ENCODE measurements at places on chromosomes 16 and 17.

DNA sequence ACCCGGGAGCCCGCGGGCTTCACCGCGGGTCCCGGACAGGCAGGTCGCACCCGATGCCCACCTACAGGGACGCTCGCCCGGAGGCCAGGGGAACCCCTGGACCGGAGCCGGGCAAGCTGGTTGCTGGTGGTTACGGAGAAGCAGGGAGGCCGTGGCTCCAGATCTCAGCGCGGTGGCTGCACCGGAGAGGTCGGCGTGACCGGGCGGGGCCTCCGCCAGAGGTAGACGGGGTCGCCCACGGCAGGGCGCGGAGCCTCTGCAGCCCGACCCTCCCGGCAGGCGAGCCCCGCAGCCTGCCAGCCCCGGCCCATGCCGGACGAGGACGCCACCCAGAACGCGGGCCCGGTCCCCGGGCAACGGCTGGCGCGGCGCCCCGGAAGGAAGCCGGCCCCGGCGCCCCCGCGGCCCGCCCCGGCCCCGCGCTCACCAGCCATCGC, 341 bp downstream of the PCYT2 start:
- DNase-seq, result no peak

GRCh38 chr17:75542728-75543336, 17.3 kb downstream of the LLGL2 start:
- no peak for DNase-seq

DNA sequence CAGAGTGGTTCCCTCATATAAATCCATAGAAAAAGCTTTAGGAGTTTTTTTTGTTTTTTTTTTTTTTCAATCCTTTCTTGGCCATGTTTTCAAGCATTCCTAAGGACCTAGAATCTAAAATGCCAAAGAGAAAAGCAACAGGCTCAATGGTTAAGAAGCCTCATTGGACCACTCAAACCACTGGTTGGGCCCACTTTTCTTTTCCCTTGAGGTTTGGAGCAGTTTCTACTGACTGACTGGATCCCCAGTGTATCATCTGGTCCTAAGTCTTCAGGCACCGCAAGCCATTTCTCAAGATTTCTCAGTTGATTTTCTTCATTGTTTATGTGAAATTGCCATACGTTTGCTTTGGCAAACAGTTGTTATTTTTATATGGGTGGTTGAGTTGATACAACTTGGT, 14.4 kb downstream of the METTL9 start:
- no peak for DNase-seq

DNA sequence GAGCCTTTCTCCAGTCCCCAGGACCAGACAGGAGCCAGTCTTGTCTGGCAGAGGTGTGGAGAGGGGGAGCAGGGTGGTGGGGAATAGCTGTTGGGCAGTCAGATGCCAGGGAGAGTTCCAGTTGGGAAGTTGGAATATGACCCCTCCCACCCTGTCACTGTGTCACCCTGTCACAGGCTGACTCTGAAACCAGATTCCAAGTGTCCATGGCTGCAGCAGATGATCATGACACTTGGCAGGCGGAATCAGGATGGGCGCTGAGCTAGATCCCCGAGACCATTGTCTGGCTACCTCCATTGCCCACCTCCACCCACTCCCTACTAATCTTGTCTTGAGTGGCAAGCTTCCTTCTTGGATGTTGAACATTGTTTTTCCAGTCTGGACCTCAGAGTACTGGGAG, 9.2 kb upstream of the NFATC3 start:
- no peak for DNase-seq

DNA sequence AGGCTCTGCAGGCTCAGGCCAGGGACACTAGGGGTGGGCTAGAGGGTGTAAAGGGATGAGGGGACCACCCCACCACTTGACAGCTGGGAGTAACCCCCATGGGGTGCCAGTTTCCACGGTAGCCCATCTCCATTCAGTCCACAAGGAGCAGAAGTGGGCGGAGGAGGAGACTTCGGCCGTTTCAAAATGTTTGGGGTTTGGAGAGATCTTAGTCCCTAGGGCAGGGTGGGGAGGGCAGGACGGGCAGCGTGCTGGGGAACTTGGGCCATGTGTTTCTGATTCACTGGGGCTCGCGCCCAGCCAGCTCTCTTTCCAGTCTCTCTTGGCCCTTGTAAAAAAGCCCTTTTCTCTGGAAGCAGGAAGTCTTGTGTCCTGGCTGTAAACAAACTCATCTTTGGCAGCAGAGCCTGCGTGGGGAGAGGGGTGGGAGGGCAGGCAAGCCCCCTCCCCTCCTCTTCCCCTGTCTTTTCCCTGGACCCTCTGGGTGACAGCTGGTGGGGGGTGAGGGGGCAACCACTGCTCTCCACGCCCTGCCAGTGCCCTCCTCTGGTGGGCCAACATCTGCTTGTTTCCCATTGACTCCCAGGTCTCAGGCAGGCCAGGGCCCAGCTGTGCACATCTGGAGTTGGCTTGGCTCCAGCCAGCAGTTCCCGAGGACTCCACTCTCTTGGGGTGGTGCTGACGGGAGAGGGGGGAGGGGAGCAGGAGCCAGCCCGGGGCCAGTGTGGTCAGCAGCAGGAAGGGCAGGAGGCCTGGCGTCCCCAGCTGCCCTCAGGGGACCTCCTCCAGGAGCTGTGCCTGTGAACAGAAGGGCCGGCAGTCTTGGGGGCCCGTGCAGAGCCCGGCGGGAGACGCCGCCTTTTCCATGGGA, 8.1 kb downstream of the CYGB start:
- DNase-seq, result no peak

GRCh38 chr17:15123593-15124263, 141.4 kb downstream of the PMP22 start:
- DNase-seq, result no peak

- no peak for DNase-seq
These were observed 7.1 kb downstream of the ASB16 start for GRCh38 chr17:44177640-44178039.

- no peak for DNase-seq
These were observed 65.9 kb downstream of the VPS35L start for GRCh38 chr16:19621445-19621844.

GRCh38 chr16:54052271-54052670, 234.3 kb downstream of the IRX3 start:
- no peak for DNase-seq

DNA sequence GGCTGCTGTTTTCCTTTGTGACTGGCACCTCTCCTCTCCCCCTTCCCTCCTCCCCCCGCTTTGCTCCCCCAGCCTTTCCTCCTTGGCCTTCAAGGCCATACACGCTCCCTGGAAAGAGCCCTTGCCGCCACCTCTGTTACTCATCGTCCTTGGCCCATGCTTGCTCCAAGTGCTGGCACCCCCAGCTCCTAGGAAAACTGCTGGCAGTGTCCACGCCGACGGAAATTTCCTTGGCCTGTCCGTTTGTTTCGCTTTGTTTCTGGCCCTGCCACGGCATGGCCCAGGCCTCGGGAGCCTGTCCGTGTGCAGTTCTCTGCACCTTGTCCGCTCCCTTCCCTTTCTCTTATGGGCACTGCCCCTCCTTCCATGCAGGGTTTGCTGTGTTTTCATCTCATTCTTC, 18.0 kb downstream of the CA5A start:
- no peak for DNase-seq

DNA sequence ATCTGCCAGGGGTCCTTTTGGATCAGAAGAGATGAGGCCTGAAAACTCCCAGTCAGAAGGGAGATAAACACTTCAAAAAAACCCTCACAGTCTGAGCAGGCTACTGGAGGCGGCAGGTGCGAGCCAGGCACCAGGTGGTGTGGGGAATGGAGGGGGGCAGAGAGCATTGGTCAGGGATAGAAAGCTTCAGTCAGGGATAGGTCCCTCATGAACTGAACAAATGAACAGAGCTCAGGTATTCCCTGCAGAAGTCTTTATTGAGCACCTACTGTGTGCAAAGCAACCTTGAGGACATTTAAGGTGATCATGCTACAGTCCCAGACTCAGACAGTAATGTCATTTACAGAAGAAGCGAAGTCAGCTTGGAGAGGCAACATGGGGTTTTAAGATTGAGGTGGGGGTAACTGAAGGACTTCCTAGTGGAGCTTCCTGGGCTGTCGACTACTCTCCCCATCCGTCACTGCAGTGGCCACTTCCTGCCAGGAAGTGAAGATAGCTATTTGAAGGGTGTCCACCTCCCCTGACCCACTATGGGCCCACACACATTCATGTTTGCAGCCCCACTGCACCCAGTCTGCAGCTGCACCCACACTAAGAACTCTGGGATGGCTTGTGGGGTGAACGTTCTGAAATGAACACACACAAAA, 3.2 kb downstream of the KIFC3 start:
- no peak for DNase-seq

DNA sequence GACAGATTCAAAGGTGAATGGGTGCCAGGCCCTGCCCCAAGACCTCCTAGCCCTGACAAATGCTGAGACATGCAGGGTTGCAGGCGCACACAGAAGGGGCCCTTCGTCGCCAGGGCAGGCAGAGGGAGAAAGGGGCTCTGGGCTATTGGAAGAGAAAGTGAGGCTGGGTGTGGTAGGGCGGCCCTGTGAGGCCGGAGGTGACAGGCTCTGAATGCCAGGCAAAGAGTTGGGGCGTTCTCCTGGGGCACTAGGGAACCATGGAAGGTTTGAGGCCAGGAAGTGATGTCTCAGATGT, 26.4 kb upstream of the NXPH3 start:
- no peak for DNase-seq

- DNase-seq, result no peak
These were observed 13.5 kb downstream of the KPNA2 start for GRCh38 chr17:68048996-68049395.

DNA sequence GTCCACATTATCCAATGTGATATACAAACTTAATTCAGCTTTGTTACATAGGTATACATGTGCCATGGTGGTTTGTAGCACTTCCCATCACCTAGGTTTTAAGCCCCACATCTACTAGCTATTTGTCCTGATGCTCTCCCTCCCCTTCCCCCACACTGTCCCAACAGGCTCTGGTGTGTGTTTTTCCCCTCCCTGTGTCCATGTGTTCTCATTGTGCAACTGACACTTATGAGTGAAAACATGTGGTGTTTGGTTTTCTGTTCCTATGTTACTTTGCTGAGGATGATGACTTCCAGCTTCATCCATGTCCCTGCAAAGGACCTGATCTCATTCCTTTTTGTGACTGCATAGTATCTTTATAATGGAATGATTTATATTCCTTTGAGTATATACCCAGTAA, 196.7 kb downstream of the CDH11 start:
- no peak for DNase-seq

DNA sequence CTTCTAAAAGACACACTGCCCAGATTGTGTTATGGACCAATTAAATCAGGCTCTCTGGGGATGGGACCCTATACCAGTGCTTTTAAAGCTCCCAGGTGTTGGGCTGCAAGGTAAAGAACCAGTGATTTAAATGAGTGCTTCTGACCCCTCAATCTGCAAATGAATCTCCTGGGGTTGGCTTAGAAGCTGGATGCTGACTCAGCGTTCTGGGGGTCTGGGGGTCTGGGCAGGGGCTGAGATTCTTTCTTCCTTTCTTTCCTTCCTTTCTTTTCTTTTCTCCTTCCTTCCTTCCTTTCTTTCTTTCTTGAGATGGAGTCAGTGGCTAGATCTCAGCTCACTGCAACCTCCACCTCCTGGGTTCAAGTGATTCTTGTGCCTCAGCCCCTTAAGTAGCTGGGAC, 2.0 kb upstream of the TVP23A start:
- no peak for DNase-seq

GRCh38 chr17:12053552-12053951, 32.9 kb downstream of the MAP2K4 start:
- DNase-seq, result no peak

DNA sequence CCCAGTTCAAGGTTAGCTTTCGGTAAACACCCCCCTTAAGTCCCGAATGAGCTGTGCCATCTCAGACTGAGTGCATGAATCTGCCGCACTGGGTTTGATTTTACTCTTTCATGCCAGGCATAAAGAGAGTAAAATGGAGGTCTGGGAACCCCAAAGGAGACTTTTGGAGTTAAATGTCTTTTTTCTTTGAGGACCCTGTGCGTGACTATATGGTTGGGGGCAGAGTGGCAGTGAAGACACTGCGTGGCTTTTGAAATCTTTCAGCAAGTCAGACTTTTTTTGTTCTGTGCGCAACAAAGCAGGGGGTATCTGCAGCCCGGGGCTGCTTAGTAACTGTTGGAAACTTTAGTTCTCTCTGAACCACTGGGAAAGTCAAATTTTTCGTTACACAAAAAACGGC, 392.9 kb upstream of the SALL1 start:
- DNase-seq, result no peak

DNA sequence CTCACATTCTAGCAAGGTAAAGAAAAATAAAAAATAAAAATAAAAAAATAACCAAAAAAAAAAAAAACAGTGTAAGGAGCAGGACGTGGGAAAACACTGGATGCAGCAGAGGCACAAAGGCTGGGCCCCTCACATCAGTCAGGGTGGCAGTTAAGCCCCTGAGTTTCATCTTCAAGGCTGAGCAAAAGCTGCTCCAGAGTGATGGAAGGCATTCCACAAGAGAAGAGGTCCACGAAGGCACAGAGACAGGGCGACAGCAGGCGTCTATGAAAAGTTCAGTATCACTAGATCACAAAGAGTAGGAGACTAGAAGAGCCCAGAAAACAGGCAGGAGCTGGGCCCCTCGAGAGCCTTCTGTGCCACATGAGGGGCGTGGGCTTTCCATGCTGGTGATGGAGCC, 12.0 kb downstream of the TMEM186 start:
- no peak for DNase-seq

- DNase-seq, result no peak
These were observed 12.8 kb upstream of the PRR14 start for GRCh38 chr16:30637944-30638343.

GRCh38 chr17:21296097-21297025, 11.8 kb downstream of the MAP2K3 start:
- no peak for DNase-seq

DNA sequence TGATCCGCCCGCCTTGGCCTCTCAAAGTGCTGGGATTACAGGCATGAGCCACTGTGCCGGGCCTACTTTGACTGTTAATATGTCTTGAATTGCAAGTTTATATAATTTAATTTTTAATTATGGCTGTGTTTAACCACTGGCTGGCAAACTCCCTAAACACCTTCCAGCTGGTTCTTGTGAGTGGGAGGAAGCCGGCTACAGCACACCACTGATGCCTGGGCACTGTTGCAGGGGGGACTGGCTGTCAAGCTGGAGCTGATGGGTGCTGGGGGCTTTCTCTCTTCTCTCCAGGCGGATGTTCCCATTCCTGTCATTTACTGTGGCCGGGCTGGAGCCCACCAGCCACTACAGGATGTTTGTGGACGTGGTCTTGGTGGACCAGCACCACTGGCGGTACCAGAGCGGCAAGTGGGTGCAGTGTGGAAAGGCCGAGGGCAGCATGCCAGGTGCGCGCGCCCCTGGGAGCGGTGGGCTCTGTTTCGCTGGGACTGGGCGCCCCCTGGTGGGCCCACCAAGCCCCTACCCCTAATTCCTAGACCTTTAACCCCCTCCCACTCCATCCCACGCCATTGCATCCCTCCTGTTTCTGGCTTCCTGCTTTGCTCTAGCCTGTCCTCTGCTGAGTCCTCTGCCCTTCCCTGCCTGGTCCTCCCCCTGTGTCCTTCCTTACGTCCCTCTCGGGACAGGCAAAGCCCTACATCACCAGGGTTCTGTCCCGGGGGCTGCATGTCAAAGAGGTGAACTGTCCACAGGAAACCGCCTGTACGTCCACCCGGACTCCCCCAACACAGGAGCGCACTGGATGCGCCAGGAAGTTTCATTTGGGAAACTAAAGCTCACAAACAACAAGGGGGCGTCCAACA, 9.5 kb downstream of the TBX21 start:
- peak; percentile 49 for DNase-seq
